ENCODE measurements at places on chromosomes 13 and 19. TPM values are rescaled to one million over a fixed set of nuclear protein-coding genes. Genes with fewer than 3 reads are reported as not detected.
A peak's percentile ranks its signal among the peaks of the same experiment; 100 is the strongest.

DNA sequence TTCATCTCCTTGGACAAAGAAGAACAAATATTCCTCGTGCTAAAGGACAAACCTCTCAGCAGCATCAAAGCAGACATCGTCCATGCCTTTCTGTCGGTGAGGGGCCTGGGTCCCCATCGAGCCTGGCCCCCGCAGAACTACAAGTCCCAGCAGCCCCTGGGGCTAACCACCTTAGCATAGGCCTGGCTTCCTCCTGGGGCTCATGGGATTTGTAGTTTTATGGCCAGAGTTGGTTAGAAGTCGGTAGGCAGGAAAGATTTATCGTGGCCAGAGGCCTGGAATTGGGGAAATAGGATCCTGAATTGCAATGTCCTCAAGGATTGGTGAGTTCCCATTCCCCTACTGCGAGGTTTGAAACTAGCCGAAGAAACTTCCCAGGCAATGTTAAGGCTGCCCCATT lies 19.6 kb downstream of the TMEM150B start:
- DNase-seq = peak; percentile 29

DNA sequence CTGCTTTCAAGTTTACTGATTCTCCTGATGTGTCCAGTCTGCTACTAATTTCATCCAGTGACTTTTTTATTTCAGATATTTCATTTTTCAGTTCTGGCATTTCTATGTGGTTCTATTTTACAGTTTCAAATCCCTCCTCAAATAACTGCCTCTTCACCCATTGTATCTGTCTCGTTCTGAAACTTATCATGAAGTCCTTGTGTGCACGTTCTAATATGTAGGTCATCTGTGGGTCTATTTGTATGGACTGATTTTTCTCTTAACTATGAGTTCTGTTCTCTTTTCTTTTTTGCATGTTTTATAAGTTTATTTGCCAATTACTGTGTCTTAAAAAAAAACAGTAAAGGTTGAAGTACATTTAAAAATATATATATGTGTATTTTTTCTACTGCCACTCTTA lies 43.3 kb downstream of the KCNC3 start:
- no peak for DNase-seq

- DNase-seq = no peak
These were observed 904 bp upstream of the ARHGAP33 start for GRCh38 chr19:35774274-35775045.

DNA sequence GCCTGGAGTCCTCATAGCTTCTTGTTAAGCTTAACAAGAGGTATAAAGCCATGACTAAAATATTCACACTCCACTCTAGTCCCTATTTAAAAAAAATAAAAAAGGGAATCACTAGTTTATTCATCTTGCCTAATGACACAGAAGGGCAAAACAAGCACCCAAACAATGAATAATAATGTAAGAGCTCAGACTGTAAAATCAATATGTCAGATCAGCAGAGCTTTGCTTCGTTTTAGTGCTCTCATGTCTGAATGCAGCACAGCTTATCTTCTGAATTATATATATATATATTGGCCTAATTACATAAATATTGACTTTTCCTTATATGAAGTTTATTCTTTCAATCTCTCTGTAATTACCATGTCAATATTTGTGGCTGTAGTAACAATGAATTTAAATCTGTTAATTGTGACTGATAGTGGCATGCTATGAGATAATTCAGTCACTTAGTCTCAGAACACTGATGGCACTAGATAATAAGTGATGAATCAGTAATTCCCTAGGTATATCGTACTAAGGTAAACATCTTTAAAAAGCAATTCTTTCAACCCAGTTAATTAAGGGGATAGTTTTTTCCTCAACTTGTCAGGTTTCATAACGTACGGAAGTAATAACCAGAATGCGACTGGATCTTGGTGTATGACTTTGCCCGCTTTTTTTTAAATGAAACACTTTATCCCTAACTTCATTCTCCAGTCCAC lies 361.9 kb upstream of the GPC6 start:
- no peak for DNase-seq

DNA sequence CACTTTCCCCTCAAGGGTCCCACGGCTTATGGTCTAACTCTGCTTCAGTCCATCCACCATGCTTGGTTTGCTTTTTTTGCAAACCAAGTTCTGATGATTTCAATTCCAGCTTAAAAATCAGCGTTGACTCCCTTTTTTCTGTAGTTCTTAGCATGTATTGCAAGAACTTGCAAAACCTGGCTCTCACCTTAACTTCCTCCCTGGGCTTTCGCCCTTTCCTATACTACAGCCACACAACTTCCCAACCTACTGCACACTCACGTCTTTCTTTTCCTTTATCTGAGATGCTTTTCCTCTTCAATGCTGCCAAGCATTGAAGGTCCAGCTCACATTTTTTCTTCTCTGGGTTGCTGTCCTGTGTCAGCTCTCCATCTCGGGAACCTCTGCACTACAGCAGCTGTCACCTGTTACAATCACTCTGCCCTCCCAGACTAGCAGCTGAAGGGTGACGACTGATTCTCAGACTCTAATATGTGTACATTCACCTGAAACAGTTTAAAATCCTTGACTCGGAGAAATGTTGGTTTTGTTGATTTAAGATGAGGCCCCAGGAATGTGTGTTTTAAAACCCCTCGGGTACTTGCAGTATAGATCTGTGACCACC lies 143.7 kb downstream of the FREM2 start:
- DNase-seq = no peak

DNA sequence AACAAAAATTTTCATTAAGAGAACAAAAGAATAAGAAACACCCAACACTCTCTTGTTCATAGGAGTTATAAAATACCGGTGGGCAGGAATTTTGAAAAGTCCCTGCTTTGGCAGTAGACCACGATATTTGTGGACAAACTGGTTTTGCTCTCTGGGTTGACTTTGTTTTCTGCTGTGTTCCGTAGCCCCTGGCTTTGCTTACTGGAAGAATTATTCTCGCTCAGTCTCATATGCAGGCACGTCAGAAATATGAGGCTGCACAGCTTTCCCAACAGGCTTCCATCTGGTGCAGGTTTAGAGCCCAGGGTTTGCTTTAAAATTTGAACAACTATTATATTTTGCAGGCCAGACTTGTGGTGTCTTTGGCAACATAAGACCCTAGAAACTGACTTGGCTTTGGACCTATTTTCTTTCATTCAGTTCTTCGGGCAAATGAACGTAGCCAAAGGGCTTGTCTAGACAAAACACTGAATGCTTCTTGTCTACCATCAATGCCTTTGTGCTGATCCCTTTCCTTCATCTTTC lies 2012.6 kb downstream of the PCDH9 start:
- DNase-seq = peak; percentile 34

- DNase-seq = no peak
These were observed 2.2 kb downstream of the RPS11 start for GRCh38 chr19:49498475-49498874.

- no peak for DNase-seq
These were observed 11.0 kb downstream of the SLC7A9 start for GRCh38 chr19:32858559-32858958.

DNA sequence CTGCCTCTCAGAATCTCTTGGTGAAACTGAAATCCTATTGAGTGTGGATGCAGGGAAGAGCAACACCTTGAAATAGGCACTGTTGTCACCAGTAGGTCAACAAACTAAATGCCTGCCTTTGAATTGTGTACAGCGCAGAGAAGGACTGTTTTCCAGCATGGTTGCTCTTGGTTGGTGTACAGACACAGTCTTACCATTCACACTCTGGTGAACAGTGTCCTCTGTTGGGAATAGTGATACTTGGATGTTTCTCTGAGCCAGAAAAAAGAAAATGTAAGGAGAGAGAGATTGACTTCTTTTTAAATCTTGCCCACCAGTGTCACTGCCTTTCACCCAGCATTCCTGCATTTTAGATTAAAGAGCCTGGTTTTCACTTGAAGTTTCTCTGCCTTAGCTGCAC lies 179.7 kb downstream of the STK24 start:
- peak; percentile 24 for DNase-seq

Gene ANGPTL8
- not detected for total RNA-seq

Gene LILRA1
- 1.4 TPM for total RNA-seq

Gene FBXO17
- 11.6 TPM for total RNA-seq

Gene TMEM86B
- 4.1 TPM for total RNA-seq

Gene ZNF284
- 4.1 TPM for total RNA-seq

Gene KLF5
- 5.1 TPM for total RNA-seq

Gene CLDN10
- 3.6 TPM for total RNA-seq

Gene TUBB4A
- not detected for total RNA-seq

All from umbilical cord (tissue), 2 donors.